ENCODE measurements at places on chromosomes 2 and 18. TPM values are rescaled to one million over a fixed set of nuclear protein-coding genes. Genes with fewer than 3 reads are reported as not detected.

SIX3 gene
- not detected for total RNA-seq

KIAA2012 gene
- not detected for total RNA-seq

DNA sequence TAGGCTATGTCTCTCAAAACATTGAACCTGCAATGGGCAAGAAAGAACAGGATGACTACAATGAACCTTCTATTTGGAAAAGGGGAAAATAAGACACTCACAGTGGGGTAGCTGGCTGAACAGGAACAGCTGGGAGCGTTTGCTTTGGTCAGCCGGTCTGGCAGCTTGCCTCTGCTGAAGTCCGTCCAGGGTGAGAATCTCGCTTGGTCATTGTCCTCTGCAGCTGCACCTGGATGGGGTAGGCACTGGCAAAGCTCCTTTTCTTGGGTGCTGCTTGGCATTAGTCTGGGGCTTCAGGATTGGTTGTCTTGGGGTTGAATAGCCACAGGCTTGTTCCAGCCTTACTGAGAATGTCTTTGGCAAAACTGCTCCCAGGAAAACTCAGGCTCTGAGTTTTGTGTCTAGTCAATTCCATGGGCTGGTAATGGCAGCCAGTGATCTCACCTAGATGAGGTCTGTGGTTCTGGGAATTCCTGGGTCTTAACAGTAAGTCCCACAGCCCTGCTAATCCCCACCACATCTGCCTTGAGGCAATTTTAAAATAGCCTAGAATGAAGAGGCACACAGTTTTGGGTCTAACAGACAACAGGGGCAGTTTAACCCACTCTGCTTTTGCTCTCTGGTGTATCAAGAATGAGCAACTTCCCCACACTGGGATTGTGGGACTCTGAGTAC is 13.4 kb downstream of the NEDD4L start:
- DNase-seq: no peak

- DNase-seq: no peak
Observed at GRCh38 chr18:28804512-28805202, 627.7 kb upstream of the CDH2 start.

DNA sequence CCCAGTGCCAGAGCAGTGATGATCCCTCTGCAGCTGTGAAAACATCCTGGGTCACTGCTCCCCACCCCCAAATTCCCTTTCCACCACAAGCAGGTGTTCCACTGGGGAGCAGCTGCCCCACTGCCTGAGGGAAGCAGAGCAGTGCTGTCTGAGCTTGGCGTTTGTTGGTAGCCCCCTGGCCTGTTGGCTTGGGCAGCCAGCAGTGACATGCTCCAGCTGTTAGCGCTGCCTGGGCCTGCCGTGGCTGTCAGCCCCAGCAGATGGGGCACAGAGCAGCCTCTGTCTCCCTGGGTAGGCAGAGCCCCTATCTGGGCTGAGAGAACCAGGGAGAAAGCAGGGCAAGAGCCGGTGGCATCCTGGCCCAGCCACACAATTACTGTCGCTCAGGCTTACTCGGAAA is 247.7 kb downstream of the GLI2 start:
- DNase-seq: no peak

POMC gene
- total RNA-seq: 0.63 TPM

GRCh38 chr2:168895771-168896170 is 5.3 kb upstream of the G6PC2 start:
- DNase-seq: no peak

DNA sequence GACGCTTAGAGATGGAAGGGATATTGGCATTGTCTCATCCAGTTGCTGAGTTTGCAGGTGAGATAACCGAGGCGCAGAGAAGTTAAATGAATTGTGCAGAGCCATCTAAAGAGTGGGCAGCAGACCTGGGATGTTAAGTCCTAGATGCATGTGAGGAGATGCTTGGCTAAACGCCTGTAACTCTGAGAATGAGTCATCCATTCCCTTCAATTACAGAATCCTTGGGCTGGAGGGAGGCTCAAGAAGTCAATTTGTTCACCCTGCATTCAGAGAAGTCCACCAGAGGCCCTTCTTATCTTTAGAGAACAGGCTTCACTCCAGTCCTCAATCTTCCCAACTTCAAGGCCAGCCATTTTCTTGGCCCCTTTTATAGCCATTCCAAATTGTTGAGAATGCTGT is 1.6 kb downstream of the EHD3 start:
- peak; percentile 94 for DNase-seq

DNA sequence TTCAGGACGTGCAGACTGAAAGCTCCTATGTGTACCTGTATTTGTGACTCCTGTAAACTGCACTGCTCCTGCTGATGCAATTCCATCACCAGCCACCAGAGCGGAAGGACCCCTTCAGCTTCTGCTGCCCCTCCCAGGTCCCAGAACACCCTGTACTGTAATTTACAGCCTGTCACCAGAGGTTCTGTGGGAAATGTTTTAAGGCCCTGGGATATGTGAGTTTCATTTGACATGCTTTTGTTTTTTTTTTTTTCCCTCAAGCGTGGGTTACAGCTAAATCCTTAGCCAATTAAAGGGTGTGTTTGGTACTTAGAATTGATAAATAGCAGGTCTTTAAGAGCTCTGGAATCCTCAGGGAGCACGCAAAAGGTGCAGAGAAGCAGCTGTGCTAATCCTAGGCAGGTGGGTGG is 79.4 kb downstream of the KCTD1 start:
- no peak for DNase-seq

GRCh38 chr2:44912660-44913059 is 28.8 kb upstream of the SIX3 start:
- peak; percentile 68 for DNase-seq

GRCh38 chr2:126686841-126687485 is 31.0 kb downstream of the GYPC start:
- DNase-seq: no peak

- peak; percentile 59 for DNase-seq
Observed at GRCh38 chr2:200356321-200356720, 49.8 kb downstream of the SPATS2L start.

GRCh38 chr2:181239201-181239799 is 217.9 kb upstream of the ITGA4 start:
- DNase-seq: no peak

DNA sequence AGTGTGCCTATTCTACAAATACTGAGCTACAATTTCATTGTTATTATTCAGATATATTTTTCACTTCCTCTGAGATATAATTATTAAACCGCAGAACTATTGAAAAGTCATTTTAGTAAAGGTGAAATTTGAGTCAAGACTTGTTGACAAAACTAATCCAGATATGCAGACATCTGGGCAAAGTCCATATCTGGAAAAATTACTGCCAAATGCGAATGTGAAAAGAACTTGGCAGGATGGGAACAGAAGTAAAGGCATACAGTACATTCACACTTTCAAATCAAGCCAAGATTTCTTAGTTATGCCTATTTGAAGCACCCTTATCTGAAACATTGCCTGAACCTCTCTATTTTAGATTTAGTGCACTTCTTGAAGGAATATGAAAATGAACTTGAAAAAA is 923.6 kb downstream of the CCDC85A start:
- DNase-seq: peak; percentile 4

DNA sequence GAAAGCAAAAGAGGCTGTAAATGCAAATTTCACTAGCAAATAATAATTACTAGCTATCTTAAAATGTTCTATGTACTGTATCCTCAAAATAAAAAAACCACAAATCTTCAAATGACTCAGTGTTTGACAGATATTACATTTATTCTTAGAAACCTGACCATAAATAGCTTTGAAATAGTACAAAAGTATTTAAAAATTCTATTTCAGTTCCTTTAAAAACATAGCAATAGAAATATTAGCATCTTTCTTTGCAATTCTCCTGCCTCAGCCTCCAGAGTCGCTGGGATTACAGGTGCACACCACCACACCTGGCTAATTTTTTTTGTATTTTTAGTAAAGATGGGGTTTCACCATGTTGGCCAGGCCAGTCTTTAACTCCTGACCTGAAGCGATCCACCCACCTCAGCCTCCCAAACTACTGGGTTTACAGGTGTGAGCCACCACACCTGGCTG is 50.6 kb downstream of the MSH6 start:
- DNase-seq: no peak

- no peak for DNase-seq
Observed at GRCh38 chr2:41716497-41716896, 331.3 kb upstream of the PKDCC start.

DNA sequence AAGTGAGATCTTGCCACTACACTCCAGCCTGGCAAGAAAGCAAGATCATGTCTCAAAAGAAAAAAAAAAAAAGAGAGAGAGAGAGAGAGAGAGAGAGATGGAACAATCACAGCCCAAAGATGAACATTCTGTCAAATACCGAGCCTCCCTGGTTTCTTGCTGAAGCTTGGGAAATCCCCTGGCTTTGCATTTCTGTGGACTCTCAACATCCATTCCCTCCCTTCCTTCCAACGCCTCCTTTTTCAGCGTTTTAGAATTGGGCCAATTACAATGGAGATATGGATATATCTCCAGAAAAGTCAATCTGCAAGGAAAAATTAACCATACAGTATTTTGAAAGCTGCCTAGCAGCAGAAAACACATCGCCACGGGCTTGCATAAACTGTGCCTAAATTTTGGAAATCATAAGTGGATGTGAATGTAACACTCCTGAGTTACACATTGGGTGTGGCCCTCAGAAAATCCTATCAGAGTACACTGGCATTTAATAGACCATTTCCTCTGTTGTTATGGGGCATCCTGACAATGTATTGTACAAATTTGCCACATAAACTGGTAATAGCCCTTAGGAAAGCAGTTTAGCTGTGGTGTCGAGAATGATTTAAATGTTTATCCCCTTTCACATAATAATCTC is 67.2 kb upstream of the PHLPP1 start:
- no peak for DNase-seq

- DNase-seq: no peak
Observed at GRCh38 chr2:210562091-210562490, 5.7 kb downstream of the CPS1 start.

DNA sequence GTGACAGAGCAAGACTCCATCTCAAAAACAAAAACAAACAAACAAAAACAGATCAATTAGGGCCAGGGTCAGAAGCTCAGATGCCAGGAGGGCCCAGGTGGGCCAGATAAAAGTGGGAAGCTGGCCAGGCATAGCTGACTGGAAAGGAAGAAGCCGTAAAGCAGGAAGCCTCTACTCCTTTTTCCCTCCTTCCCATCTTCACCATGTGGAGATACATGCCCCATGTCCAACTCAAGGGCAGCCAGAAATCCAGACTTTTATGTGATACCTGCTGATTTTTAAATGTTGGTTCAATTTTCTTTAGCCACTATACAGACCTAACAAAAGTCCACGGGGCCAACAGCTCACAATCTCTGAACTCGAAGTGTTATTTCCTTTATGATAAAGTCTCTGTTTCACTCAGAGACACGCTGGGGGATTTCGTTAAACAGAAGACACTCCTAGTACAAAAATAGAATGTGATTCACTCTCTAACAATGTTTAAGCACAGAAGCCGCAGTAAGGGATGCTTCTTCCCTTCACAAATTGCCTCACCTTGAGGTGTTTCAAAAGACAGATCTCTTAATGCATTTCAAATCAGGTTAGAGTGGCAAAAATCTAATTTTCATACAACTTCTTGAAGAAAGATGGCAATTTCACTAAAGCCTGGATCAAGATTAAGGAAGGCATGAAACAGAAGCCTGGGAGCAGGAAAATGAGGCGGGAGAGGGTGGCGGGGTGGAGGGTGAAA is 14.0 kb downstream of the TMEM247 start:
- peak; percentile 50 for DNase-seq

DNA sequence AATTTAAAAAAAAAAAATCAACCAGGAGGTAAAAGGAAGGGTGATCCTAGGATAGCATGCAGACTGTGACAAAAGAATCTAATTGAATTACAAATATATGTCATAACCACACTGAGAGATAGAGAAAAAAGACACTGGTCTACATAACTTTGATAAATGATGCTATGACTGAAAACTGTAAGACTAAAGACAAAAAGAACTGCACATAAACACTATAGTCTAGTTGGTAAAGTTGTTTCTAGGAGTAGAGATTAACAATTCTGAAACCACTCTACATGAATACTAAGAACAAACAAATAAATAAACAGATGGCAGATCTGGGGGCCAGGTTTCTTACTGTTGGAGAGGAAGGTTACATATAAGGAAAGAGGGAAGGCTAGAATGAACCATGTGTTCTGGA is 14.6 kb upstream of the CHAC2 start:
- DNase-seq: no peak

DNA sequence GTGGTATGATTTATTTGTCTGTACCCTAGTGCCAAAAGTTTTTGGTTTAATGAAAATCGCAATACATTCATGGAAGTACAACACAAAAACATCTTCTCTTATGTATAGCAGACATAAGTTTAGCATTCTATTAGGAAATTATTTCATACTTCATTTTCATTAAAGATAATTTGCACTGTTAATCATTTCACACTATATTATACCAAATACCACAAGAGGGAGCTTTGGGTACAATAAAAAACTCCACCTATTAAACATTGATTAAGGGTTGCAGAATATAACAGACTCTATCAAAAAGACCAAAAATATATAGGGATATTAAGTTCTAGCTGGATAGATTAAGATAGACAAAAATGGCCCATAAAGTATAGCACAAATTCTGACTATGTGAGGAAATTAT is 79.0 kb downstream of the SLC66A3 start:
- DNase-seq: peak; percentile 48

DNA sequence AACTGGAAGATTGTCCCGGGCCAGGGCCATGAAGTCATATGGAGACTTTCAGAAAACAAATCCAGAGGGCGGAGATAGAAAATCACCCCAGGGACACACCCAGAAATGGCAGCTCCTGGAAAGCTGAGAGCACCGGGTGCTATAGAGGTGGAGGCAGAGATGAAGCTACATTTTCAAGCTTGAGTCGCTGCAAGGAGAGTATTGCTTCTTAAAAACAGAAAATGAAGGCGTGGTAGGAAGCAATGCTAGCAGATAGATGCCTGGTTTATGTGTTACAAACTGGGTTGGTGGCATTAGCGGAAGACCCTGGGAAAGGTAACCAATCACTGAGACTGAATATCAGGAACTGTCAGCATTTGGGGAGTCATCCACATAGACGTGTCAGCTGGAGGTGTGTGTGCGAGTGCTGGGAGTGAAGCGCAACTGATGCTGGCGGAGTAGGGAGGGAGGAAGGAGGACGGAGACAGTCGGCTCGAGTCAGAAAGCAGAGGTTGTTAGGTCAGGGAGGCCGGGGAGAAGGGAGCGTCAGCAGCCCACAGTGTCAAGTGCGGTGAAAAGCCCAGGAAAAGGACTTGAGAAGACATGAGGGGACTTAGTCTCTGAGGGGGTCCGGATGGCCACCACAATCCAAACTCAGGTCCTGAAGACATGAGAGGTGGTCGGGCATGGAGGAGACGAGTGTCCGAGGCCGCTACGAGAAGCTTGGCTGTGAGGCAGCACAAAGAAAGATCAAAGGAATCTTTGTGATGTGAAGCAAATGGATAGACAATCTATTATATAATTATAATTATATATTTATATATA is 45.4 kb downstream of the C18orf63 start:
- DNase-seq: no peak

ATOH8 gene
- total RNA-seq: 17.0 TPM

GRCh38 chr2:23679044-23679443 is 247.9 kb downstream of the ATAD2B start:
- DNase-seq: no peak

TRAK2 gene
- 74.7 TPM for total RNA-seq

All from fibroblast of the aortic adventitia (primary cell).